ENCODE measurements at places on chromosomes 2 and 18. TPM values are rescaled to one million over a fixed set of nuclear protein-coding genes. Genes with fewer than 3 reads are reported as not detected.

The CIDEA gene
- total RNA-seq: 0.97 TPM

The HAUS1 gene
- 44.9 TPM for total RNA-seq

The SKA1 gene
- 4.7 TPM for total RNA-seq

The MAP2 gene
- total RNA-seq: 2.1 TPM

The DSC3 gene
- total RNA-seq: 0.87 TPM

The OXER1 gene
- 1.5 TPM for total RNA-seq

The REG3A gene
- total RNA-seq: not detected

The FRZB gene
- 90.8 TPM for total RNA-seq

The TFPI gene
- 735 TPM for total RNA-seq

DNA sequence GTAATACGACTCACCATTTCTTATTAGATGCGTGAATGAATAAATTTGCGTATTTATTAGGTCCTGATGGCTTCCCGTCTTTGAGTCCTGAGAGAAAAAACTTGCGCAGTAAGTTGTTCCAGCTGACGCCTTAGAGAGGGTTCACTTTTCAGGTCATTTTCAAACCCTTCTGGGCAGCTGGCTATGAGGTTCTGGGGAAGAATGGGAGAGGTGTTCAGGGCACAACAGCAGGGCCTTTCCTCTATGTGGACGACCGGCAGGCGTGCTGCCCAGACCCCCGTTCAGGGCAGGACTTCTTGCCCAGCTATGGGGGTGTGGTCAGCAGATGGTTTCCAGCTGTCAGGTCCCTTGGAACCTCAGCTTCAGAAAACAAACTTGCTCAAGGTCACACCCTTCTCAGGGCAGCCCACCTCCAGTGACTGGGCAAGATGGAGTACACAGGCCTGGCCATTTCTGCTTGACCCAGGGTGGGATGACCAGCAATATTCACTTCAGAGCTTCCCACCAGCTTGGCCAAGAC, 61.1 kb upstream of the TNP1 start:
- DNase-seq: no peak

GRCh38 chr2:105384216-105384615, 14.6 kb downstream of the FHL2 start:
- no peak for DNase-seq

- DNase-seq: no peak
Observed at GRCh38 chr18:35938562-35938961, 33.9 kb upstream of the RMP24 start.

- DNase-seq: no peak
Observed at GRCh38 chr2:15708161-15708560, 116.5 kb downstream of the DDX1 start.

DNA sequence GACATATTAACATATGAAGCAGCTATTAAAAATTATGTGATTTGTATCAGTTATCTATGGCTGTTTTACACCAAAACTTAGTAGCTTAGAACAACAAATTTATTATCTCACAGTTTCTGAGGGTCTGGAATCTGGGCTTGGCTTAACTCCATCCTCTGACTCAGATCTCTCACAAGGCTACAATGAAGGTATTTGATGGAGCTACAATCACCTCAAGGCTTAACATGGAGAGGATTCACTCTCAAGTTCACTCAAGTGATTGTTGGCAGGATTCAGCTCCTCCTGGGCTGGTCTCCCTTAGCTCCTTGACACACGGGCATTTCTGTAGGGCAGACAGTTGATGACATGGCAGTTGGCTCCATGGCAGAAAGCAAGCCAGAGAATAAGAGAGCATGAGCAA, 133.0 kb upstream of the SLC14A2 start:
- DNase-seq: no peak

DNA sequence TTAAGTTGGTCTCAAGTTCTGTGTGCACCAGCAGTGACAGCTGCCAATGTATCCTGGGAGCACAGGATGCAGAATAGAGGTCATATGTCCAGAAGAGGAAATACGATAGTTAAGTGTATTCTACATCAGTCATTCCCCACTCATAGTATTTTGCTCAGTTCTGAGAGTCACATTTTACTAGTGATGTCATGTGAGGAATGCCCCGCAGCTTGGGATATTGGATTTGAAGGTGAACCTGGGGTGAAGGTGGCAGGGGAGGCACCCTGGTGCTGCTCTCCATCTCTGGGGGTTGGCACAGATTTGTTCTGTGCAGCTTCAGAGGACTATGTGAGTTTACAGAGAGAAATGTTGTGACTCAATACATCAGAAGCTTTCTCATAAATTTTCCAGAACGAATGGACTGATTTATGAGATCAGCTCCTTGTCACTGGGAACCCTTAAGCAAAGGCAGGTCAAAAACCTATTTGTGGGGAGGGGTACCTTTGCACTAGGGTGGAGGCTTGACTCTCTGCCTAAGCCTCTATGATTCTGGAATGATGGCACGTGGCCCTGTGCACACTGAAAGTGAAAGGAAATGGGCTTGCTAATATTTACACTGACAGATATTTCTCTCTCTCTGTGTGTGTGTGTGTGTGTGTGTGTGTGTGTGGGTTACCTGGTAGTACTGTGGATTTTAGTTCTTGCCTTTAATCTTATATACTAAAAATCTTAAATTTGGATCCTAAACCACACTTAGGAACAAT, 95.9 kb downstream of the NEB start:
- no peak for DNase-seq
